ENCODE measurements at places on chromosomes 16 and 17.

DNA sequence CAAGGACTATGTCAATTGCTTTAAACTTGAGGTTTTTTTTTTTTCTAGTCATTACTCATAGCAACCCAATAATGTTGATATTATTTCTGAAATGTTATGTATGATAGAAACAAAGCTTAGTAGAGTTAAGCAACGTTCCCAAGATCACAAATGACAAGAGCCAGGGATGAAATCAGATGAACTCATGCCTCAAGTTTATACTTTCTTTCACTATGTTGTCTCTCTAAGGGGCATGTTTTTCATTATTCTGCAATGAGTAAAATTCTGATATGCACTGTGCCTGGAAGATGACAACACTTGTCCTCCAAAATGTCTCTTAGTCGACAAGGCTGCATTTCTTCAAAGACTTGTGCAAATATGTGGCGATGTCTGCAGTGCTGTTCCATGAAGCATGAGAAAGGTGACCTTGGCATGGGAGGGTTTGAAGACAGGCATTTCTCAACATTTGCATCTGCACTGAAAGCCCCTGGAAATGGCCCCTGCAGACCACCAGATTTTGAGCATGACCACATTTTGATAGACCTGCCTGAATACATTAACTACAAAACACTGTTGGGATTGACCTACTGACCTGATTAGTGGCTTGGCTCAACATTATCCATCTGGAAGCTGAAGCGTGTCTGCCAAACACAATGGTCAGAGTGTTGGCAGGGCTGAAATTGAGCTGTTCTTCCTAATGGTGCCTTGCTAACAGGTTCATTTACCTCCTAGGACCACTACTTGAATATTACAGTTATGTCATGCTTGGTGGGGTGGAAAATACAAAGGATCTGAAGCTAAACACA is 1027.5 kb downstream of the CDH11 start:
- no peak for DNase-seq

- DNase-seq, result no peak
These were observed 13.1 kb downstream of the MPHOSPH6 start for GRCh38 chr16:82156761-82157533.

DNA sequence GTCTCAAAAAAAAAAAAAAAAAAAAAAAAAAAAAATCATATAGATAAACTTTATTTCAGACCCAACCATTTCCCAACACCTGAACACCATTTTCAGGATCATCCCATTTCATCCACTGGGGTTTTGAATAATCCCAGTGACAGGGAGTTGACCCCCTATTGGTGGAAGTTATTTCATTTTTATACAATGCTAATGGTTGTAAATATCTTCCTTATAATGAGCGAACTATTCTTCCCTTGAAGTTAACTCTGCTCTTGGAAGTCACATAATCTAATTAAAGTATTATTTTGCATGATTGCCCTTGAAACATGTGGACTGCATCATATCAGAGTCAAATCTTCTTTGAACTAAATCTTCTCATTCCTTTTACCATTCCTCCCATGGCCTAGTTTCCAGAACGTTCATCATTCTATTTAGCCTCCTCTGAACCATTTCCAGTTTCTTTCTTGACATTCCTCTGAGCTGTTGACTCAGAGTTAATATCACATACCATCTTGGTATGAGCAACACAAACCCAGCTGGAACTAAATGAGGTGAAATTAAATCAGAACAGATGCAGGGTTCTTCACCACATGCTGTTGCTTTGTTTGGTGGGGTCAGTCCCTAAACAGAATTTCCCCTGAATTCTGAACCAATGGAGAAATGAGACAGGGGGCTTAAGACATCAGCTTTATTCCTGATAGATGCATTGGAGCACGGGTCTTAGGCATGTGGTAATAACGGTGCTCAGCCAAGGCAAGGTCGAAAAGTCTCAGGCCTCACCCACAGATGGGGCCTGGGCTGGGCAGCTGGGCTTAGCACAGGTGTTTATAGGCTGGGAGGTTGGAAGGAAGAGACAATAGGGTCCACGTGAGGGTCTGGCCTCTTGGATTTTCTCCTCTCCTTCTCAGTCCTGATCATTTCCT is 8.9 kb downstream of the HSD17B2 start:
- DNase-seq, result no peak

GRCh38 chr16:65122724-65123395 is 997 bp upstream of the CDH11 start:
- no peak for DNase-seq

- DNase-seq, result no peak
These were observed 2.7 kb downstream of the CLUAP1 start for GRCh38 chr16:3503523-3503922.

DNA sequence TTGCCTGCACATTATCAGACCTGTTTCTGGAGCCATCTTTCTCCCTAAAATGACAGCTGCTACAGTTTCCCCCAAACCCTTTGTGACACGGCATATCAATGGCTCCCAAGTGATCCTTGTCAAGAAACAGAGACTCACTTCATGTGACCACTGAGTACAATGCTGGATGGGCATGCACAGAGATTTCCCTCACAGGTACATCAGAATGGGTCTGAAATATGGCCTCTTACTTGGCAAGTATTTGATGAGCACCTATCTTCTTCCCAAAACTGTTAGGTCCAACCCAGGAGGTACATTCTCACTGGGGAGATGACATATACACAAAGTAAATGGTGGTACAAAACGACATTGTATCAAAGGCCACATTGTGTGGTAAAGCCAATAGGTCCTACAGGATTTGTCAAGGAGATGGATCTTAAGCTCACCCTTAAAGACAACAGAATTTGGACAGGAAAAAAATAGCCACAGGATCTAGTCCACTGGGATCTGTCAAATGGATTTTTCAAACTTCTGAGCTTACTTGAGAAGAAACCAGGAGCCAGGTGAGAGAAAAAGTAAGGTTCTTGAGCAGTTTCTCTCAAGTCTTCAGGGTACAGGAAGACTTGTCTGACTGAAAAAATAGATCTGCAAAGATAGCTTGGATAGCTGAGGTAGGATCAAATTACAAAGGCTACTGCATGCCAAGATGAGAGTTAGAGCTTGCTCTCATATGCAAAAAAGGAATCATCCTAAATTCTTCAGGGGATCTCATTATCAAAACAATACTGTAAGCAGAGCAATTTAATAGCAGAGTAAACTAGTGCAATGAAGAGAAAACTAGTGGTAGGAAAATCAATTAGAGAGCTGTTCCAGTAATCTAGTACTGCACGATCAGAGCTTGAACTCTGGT is 28.8 kb downstream of the RNF43 start:
- DNase-seq, result no peak

GRCh38 chr17:1126250-1126797 is 53.5 kb downstream of the ABR start:
- no peak for DNase-seq

DNA sequence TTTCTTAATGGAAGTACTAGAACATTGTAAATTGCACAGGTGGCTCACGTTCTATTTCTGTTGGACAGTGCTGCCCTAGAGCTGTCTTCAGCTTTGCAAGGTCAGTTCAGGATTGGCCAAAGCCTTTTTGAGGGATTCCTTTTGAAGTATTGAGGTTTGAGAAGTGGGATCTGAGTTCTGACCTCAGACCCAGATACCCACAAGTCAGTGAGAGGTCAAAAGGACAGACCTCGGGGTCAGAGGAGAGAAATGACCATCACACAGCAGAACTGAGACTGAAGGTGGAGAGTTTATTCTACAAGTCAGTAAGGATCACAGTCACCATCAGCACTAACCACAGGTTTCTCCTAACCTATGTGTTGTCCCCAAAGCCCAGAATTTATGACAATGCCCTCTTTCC is 1.7 kb downstream of the ACSM5 start:
- no peak for DNase-seq

- DNase-seq, result no peak
These were observed 295.6 kb downstream of the WWOX start for GRCh38 chr16:78395035-78395434.

DNA sequence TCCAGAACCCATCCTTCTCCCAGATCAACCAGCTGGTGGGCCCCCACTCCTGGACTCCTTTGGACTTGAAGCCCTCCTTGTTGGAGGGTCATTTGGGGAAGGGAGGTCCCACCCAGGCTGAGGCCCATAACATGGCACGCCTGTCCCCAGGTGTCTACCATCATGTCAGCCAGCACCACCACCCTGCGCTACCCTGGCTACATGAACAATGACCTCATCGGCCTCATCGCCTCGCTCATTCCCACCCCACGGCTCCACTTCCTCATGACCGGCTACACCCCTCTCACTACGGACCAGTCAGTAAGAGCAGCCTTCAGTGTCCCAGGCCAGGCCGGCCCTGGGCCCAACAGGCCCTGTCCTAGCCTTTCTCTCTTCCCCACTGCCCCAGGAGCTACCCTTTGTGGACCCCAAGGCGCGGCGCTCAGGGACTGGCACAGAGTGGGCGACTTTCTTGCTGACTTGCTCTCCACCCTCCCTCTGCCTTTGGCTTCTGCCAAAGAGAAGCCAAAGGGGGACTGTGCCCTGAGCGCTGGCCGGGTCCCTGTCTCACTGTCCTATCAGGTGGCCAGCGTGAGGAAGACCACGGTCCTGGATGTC is 4.3 kb downstream of the TUBG1 start:
- DNase-seq, result no peak

DNA sequence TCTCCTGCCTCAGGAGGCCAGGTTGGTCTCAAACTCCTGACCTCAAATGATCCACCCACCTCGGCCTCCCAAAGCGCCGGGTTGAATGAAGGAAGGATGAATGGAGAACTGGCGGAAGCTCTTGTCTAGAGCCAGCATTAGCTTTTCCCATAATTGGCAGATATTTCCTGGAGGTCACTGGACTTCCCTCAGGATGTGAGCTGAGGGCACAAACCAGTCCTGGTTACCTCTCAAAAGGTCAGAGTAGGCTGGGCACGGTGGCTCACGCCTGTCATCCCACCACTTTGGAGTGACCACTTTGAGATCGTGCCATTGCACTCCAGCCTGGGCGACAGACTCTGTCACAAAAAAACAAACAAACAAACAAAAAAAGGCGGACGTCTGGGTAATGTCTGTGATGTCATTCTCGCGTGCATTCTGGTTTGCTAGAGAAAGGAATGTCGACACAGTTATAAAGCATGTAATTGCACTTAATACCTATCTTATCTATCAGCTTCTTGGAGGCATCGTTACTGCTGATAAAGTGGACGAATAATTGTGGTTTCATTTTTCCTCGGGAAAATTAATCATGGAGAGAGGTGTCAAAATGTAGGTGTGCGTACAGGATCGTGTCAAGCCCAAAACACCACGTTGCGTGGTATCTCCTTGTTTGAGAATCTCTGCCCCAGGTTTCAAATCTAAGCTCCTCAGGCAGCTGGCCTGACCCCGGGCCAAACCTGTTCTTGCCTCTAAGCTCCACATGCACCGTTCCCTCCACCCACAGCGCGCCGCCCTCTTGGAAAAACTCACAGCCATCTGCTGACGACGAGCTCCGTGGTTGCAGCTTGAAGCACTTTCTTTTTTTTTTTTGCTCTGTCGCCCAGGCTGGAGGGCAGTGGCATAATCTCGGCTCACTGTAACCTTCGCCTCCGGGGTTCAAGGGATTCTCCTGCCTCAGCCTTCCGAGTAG is 6.4 kb upstream of the CRK start:
- DNase-seq, result no peak

DNA sequence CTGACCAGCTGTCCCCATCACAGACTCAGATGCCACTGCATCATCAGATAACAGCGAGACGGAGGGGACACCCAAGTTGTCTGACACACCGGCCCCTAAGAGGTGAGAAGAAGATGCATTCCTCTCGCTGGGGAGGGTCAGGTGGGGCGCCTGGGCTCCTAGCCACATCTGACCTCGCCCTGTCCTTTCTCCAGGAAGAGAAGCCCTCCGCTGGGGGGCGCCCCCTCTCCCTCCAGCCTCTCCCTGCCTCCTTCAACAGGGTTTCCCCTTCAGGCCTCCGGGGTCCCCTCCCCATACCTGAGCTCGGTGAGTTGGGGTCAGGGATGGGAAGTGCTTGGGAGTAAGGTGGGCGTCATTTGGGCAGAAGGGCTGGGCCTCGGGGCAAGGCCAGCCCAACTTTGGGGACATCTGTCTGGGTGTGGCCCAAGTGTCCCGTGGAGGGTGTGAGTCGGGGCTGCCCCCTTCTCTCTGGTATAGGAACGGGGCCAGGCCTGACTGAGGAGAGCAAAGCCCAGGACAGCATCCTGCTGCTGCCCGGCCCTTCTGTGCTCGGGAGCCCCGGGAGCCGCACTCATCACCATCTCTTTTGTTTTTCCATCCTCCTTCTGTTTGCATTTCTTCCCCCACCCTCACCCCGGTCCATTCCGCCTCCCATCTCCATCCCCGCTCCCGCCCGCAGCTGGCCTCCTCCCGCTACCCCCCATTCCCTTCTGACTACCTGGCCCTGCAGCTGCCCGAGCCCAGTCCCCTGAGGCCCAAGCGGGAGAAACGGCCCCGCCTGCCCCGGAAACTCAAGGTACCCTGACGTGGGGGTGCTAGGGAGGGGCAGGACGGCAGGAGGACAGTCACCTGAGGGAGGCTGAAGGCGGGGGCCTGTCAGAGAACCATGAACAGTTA is 4.9 kb downstream of the INO80E start:
- no peak for DNase-seq

- no peak for DNase-seq
These were observed 5.0 kb downstream of the BBS2 start for GRCh38 chr16:56514845-56515244.

- no peak for DNase-seq
These were observed 21.2 kb downstream of the SYCE1L start for GRCh38 chr16:77220427-77220826.

DNA sequence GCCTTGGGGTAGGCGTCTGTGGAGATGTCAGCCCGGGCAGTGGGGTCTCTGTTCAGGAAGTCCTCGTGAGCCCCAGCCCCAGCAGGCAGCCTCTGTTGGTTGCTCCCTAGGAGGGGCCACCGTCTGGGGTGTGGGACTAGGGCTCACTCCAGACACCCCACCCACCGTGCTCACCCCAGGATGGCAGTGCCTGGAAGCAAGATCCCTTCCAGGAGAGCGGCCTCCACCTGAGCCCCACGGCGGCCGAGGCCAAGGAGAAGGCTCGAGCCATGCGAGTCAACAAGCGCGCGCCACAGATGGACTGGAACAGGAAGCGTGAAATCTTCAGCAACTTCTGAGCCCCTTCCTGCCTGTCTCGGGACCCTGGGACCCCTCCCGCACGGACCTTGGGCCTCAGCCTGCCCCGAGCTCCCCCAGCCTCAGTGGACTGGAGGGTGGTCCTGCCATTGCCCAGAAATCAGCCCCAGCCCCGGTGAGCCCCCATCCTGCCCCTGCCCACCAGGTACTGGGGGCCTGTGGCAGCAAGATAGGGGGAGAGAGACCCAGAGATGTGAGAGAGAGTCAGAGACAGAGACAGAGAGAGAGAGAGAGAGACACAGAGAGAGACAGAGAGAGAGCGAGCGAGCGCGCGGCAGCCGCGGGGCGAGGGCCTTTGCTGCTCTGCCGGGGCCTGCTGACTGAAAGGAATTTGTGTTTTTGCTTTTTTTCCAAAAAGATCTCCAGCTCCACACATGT is 9.8 kb downstream of the NTHL1 start:
- DNase-seq, result no peak

DNA sequence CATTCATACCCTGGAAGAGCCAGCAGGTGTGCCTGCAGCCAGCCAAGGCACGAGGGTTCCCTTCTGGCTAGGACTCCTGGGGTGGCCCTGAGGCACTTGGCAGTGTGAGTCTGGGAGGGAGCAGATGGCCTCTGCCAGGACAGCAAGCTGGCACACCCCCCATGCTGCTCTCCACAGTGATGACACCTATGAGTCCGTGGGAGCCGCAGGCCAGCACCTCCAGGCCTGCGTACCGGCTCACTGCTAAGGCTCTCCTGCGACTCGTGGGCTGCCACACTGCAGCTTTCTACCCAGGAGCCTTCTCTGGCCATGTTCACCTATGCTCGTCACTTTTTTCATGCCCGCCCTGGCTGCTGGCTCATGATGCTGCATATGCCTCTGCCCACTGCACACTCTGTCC is 68.1 kb downstream of the NDEL1 start:
- DNase-seq, result no peak

GRCh38 chr17:29140051-29140621 is 40.1 kb downstream of the MYO18A start:
- no peak for DNase-seq

Measured in D721Med (cell line).